ENCODE measurements at places on chromosomes 11 and 22. TPM values are rescaled to one million over a fixed set of nuclear protein-coding genes. Genes with fewer than 3 reads are reported as not detected.

INS gene
- total RNA-seq: not detected

CARD10 gene
- 17.0 TPM for total RNA-seq

MN1 gene
- 6.8 TPM for total RNA-seq

GRIK4 gene
- 2.2 TPM for total RNA-seq

MS4A14 gene
- not detected for total RNA-seq

CRYAB gene
- 6.1 TPM for total RNA-seq

CAVIN3 gene
- 34.2 TPM for total RNA-seq

CNIH2 gene
- total RNA-seq: 10.8 TPM

KCNA4 gene
- total RNA-seq: not detected

TYR gene
- not detected for total RNA-seq

DNA sequence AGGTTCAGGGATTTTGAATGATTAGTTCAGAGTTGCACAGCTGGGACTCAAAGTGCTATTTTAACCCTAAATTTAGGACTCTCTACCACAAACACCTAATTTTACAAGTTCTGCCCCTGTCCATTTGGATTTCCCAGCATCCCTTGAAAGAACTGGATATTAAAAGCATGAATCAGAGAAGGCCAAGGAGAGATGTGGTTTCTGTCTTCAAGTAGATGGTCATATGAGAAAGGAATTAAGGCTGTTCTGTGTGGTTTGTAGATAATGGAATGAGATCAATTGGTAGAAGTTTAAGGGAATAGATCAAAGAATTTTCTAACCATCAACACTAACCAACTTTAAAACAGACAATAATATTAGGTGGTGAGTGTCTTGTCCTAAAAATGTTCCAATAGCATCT, 106.4 kb upstream of the TENM4 start:
- H3K4me3 ChIP-seq: no peak overlapping the region
- DNase-seq: no peak
- peaks cover 20% of the 10 kb centered on the region for H3K4me1 ChIP-seq

GRCh38 chr22:49724030-49724892, 103.4 kb downstream of the BRD1 start:
- H3K27ac ChIP-seq: no peak overlapping the region
- no peaks in the 10 kb centered on the region for H3K4me1 ChIP-seq
- H3K4me3 ChIP-seq: no peak overlapping the region

DNA sequence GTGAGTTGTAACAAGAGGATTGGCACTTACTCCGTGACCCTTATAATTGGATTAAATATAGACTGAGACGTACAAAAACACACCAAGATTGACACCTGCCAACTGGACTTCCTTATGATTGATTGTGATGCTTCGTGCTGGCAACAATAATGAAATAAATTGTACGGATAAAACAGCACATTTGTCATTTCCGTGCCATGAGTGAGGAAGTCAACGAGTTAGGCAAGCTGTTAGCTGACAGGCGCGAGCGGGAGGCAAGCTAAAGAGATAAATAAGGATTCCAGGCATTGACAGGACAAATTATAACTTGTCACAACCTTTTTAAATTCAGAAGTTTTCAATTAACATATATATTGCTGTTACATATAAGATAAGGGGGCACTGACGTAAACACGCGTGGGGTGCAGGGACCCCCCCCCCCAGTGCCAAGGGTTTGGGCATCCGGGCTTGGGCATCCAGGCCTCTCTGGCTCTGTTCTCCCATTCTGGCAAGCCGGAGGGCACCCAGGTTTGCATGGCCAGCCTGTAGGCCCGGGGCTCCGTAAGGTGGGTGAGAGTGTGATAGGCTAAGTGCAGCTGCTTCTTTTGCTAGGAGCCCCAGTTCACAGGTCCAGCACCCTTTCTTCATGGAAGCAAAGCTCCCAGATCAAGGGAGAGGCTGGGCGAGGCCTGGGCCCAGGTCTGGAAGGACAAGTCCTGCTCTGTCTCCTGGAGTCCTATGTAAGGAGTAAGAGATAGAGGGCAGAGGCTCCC, 11.2 kb upstream of the PAX6 start:
- H3K27me3 ChIP-seq: peaks cover 97% of the 10 kb centered on the region
- peak overlapping the region; percentile 71 for H3K4me3 ChIP-seq
- DNase-seq: peak; percentile 36
- H3K36me3 ChIP-seq: no peaks in the 10 kb centered on the region

DNA sequence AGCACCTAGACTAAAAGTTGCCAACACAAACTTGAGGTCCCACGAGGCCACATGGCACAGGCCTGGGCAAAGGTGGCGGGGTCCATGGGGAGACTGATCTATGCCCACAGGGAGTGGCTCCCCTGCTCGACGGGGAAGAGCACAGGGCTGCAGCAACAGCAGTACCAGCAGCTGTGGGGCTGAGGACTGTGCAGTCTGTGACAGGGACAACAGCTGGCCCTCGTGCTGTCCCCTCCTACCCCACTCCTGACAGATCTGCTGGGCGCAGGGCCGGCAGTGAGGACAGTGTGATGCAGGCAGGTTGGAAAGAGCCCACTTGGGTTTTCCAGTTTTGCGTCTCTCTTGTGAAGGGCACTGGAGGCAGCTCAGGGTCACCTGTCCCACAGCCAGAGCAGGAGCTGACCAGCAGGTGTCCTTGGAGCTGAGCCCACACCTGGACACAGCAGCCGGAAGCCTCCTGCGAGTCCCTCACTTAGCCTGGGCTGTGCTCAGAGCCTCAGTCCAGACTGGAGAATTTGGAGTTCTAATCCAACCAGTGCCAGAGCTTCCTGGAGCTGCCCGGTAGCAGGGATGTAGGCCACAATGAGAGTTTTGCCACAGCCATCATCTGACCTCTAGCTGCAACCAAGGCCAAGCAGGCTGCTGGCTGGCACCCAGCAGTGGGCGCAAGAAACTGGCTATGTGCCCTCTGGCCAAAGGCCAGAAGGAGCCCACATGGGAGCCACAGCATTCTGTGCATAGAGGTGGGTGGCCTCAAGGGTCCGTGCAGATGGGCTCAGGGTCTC, 3.6 kb upstream of the GAS2L1 start:
- peaks cover 27% of the 10 kb centered on the region for H3K36me3 ChIP-seq
- no peaks in the 10 kb centered on the region for H3K27me3 ChIP-seq
- H3K27ac ChIP-seq: no peak overlapping the region
- peaks cover 10% of the 10 kb centered on the region for H3K4me1 ChIP-seq

DNA sequence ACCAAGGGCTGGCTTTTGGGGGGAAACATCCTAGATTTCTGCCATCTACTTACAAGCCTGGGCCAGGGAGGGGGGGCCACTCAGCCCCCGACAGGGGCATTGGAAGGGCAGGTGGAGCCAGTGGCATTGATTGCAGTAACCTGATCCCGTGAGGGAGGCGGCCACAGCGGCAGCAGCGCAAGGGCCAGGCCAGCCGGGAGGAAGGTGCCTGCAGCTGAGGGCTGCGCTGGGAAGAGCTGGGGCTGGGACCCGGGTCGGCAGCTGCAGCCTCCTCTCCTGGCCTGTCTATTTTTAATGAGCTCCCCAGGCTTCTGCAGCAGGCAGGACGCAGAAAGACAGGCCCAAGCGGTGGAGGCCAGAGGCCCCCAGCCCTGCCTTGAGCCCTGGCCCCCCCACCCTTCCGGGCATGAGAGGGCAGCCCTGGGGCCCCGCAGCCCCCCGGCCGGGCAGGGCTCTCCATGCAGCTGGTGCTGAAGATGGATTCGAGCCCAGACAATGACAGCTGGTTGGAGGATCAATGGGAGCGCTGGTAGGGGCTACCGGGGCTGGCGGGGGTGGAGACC, 10.6 kb downstream of the FREY1 start:
- H3K4me1 ChIP-seq: peaks cover 31% of the 10 kb centered on the region
- H3K27me3 ChIP-seq: peaks cover 3% of the 10 kb centered on the region
- peak overlapping the region; percentile 37 for H3K4me3 ChIP-seq
- DNase-seq: peak; percentile 85

GRCh38 chr11:71551711-71552110, 3.5 kb downstream of the KRTAP5-9 start:
- H3K36me3 ChIP-seq: no peaks in the 10 kb centered on the region
- no peak overlapping the region for H3K4me3 ChIP-seq
- no peaks in the 10 kb centered on the region for H3K27me3 ChIP-seq
- no peak for DNase-seq

DNA sequence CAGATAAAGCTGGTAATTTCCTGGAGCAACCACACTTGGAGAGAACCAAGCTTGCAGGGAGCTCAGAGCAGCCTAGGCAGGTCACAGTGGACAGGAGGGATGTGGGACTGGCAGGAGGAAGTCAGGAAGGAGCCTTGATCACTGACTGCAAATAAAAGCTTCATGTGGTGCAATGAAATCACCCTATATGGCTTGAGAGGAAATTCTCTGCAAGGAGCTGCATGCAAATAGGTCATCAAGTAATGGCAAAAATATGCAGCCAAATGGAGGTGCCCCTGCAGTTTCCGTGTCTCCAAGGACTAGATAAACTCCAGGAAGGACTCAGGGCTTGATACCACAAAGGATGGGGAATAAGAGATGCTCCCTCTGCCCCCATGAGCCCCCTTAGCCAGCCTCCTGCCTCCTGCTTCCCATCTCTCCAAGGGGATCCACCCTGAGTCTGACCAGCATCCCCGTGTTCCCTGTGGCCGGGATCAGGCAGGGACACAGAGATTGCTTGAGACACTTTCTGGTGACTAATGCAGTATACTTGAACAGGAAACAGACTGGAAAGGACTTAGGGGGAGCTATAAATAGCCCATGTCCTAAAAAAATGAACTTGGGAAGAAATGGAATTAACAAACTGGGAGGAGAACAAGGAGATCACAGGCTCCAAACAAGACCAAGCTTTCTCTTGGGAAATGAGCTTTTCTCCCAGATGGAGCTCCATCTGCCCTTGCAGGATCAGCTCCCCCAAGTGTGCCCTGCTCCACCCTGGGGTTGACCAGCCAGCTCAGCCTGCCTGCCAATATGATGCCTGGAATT, 23.9 kb upstream of the MICAL2 start:
- H3K4me3 ChIP-seq: no peak overlapping the region
- no peaks in the 10 kb centered on the region for H3K36me3 ChIP-seq

DNA sequence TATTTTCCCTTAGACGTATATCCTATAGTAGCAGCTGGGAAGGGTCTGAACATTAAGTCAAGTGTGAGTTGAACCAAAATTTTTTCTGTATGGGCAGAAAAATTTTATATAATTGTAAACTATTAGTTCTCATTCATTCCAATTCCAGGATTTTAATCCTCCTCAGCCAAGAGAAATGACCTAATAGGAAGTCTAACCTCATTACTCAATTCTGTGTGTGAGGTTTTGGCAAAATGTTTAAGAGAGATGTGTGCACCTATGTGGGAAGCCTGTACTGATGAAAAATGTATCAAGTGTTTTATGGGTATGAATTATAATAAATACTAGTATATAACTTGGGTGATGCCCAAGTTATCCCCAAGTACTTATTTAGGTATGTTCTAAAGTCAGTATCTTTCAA, 311.6 kb upstream of the PITPNB start:
- no peak overlapping the region for H3K27ac ChIP-seq
- DNase-seq: no peak
- peaks cover 16% of the 10 kb centered on the region for H3K4me1 ChIP-seq
- no peaks in the 10 kb centered on the region for H3K27me3 ChIP-seq
- H3K36me3 ChIP-seq: no peaks in the 10 kb centered on the region
- H3K4me3 ChIP-seq: no peak overlapping the region

- no peak overlapping the region for H3K27ac ChIP-seq
- DNase-seq: no peak
- H3K27me3 ChIP-seq: no peaks in the 10 kb centered on the region
- no peaks in the 10 kb centered on the region for H3K36me3 ChIP-seq
- no peak overlapping the region for H3K4me3 ChIP-seq
These were observed 195.1 kb upstream of the PLET1 start for GRCh38 chr11:112455791-112456190.

DNA sequence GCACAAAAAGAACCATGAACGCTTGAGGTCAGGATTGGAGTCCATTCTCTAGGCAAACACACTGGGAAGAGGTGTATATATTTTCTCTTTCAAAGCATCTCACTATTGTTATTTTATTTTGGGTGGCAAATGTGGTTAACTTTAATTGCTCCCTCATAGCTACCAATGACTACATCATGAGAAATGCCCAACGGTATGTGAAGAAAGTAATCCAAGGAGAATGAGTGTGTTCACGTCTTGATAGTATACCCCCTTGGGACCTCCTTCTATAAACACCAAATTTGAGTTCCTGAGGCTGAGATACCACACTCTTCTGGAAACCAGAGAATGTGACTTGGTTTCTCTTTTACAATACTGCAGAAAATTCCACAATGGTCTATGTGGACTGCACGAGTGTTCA, 15.8 kb downstream of the OR8D1 start:
- DNase-seq: no peak
- no peak overlapping the region for H3K4me3 ChIP-seq
- no peak overlapping the region for H3K27ac ChIP-seq
- H3K27me3 ChIP-seq: no peaks in the 10 kb centered on the region
- H3K4me1 ChIP-seq: peaks cover 25% of the 10 kb centered on the region

DNA sequence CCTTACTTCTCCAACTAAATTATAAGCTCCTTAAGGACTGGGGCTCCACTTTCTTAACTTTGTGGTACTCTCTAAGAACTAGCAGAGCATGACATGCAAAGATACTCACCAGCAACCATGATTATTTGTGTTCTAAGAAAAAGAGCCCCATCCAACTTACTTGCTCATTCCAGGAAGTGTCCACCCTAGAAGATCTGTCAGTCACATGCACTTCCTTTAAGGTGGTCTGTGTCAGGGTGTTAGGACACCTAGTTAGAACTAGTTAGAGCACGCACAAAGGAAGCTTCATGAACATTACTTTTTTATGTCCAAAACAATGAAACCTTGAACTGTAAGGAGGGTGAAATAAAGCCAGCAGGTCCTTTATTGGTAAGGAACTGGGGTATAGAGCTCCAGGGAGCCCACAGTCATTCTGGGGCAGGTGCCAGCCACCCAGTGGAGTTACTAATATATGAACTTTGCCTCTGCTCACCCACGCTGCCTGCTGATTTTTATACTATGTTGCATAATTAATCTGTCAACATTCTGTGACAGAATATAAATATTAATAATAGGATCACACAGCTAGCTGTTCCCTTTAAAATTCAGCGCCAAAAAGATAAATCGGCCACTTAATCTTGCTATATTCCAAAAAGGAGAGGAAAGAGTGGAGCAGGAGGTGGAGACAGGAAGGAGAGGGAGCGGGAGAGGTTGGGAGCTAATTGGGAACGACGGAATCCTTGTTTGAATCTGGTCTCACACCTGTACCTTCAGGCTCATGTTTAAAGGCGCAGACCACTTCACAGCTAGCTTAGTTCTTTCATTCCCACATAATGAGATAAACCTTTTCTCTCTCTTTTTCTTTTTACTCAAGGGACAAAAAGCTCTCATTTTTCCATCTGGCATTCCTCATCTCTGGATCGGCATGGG, 755.0 kb downstream of the OPCML start:
- no peaks in the 10 kb centered on the region for H3K27me3 ChIP-seq
- H3K27ac ChIP-seq: no peak overlapping the region
- no peak overlapping the region for H3K4me3 ChIP-seq
- no peaks in the 10 kb centered on the region for H3K36me3 ChIP-seq
- no peak for DNase-seq

DNA sequence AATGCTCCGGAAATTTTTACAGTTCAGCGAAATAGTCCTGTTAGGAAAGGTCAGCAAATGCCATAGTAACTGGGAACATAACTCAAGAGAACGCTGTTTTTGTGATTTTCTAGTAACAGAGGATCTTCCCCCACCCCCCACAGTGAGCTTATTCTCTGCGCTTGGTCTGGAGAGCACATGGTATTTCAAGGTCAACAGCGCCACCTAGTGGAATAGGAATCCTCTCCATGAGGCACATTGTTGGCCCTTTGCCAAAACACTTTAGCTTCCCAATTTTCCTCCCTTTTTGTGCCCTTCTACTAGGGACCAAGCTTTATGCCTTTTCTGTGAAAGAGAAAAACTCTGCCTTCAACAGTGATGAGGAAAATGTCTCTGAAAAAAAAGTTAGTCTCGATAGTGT, 13.2 kb upstream of the OR4C12 start:
- no peak overlapping the region for H3K4me3 ChIP-seq
- peak; percentile 86 for DNase-seq
- 0 out of 2 replicates have a peak, but pooled peaks cover 5% of the 10 kb centered on the region for H3K36me3 ChIP-seq
- H3K4me1 ChIP-seq: no peaks in the 10 kb centered on the region
- no peak overlapping the region for H3K27ac ChIP-seq
